ENCODE measurements at places on chromosomes 7 and 10.

- DNase-seq, result no peak
These were observed 8.7 kb upstream of the FAM20C start for GRCh38 chr7:183496-184292.

- DNase-seq, result no peak
These were observed 346.4 kb downstream of the THSD7A start for GRCh38 chr7:11485636-11486035.

DNA sequence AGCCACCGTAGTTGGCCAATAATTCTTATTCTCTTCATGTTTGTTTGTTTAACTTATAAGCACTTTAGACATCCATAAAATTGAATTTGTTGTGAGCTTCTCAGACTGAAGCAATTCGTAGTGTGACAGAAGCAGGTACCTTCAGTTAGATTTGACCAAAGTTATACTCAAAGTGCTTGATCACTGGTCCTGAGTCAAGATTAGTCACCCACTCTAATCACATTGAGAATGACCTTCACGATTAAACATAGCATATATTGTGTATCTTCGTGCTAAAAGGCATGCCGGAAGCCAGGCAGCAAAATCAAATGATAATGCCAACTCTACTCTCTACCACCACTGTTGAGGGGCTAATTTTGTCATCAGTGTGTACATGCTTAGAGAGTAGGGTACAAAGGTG lies 763.7 kb upstream of the MBL2 start:
- DNase-seq, result no peak

DNA sequence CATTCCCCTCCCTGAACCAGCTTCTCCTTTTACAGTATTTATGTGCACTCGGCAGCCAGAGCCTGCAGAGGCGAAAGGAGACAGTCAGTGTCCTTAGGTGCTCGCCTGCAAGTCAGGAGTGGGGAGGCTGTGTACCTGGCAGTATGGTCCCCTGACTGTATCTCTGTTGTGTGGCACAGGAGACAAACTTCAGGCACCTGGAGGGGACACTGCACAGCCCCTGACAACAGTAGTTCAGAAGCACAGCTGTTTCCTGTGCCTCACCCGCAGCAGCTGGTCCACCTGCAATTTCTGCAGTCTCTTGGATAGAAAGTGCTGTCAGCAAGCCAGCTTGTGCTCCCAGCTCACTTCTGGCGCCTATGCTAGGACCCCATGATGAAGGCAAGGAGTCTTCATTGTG lies 73.4 kb upstream of the LAMB4 start:
- DNase-seq, result no peak

- no peak for DNase-seq
These were observed 94.3 kb downstream of the DLG5 start for GRCh38 chr10:77832238-77832637.

DNA sequence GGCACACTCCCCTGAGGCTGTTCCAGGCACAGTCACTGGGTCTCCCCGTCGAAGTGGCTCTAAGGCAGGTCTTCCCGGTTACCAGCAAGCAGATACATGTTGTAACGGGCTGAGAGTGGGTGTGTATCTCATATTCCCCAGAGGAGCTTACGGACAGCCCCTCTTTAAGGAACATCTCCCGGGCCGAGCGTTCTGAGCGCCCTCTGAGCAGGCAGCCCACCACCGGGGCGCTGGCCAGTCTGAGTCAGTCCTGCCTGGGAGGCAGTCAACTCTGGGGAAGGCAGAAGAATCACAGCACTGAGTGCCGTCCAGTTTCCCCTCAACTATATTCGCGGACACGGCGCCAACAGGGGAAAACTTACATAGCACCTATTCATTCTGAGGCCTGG lies 117.4 kb downstream of the LHPP start:
- DNase-seq, result no peak

DNA sequence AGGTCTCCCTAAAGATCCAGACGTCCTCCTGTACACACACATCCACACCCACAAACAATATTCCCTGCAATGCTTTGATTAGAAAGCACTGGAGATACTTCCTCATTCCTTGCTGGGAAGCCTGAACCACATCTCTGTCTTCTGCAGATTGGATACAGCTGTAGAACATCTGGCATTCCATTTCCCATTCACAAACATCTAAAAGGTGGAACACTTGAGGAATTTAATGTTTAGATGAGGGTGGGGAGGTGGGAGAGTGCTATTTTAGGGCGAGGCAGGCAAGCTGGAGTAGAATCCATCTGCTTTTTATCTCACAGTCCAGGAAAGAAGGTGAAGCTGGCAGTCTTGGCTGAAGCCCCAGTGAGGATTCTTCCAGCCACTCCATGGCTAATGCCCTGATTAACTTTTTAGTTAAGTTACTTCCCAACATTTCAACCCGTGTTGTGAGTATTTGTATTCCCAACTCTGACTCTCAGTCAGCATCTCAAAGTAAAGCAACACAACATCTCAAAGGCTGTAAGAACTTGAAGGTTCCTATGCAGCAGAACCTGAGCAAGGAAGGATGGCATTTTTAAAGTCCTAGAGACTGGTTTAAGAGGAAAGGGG lies 46.1 kb downstream of the CYTH3 start:
- no peak for DNase-seq

DNA sequence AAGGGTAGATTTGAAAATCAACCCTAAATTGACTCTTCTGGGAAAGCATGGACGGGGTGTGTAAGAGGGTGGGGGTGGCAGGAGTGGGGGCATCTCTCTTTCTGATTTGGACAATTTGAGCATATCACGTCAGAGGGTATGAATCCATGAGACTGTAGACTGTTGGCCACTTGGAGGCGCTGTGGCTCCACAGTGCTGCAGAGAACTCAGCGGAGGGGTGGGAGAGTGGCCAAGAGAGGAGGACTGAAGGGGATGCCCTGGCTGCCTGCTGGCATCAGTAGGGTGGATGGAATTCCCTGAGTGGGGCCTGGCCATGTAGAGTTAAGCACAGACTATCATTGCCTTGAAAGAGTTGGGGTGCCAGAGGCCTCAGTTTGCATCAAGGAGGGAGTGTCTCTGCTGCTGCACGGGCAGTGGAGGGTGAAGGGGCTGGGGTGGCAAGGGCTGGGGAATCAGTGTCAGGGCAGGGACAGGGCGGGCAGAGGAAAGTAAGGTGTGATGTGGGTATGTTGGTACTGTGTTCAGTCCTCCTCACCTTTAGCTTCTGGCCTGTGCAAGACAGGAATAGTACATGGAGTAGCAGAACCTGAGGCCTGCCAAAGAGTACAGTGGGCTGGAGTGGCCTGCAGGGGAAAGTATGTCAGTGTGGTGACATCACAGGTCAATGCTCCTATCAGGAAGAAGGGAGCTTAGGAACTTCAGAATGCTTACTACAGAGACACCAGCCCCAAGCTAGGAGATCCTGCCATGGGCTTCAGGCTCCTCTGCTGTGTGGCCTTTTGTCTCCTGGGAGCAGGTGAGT lies 133.5 kb upstream of the PRSS58 start:
- DNase-seq, result peak; percentile 33

DNA sequence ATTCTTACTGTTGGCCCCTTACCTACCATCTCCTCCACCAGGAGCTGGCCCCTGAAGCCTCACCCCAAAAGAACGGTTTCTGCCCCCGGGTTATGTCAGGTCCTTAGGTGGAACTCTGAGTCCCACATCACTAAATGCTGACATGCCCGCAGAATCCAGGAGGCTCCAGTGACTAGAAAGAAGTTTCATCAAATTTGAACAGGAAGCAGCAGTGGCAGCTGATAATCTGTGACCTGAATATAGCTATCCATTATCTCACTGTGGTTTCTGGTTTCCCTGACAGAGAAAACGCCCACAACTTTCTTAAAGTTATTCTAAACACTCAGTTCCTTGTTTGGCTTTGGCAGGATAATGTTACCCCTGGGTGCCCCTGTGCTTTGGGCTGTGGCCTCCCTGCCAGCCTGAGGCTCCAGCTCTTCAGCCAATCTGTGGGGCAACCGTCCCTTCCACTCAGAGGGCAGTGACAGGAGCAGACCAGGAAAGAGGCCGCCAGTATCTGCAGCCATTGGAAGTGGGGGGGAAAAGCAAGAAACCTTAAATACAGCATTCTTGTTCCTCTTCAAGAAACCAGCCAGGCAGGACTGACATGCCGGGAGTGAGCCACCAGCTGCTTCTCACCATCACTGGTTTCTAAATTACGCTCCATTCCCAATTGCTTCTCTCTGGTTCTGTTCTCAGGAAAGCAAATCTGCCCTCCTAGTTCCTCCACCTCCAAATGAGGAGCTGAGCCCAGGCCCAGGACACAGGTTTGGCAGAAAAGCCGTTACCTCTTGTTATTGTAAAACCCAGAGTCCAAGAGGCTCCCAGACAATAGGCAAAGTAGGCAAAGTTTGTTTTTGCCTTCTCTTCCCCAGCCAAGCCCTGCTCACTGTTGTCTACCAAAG lies 41.2 kb upstream of the VCL start:
- no peak for DNase-seq

DNA sequence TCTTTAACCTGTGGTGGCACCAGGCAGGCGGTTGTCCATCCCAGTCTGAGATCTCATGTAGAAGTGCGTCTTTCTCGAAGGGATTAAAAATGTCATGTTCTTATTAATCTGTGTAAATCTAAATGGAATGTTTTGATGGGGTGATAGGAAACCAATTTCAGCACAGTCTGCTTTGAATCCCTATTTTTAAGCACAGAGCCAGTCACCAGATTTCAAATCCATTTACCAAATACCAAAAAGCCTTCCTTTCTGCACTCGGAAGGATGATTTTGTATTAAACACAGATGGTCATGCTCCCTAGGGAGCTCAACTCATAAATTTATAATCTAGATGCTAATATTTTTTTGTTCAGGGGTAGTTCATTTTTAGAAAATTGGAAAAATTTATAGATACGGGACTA lies 160.6 kb upstream of the AOAH start:
- DNase-seq, result no peak

DNA sequence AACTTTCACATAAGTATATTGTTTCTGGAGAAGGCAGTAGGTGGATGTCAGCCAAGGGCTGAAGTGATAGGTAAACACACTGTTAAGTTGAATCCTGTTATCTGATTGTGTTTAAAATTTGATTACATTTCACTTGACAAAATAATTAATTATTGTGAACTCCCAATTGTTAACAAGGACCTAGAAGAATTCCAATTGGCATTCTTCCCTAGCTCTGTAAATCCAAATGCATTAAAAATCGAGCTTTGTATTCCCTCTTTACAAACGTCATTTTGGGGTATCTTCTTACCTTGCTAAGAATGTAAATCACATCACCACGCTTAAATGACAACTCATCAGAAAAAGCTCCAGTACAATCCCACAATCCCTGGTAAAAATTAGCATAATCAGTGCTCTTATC lies 179.9 kb downstream of the SKAP2 start:
- no peak for DNase-seq

GRCh38 chr7:159329818-159330378 lies 185.2 kb upstream of the VIPR2 start:
- no peak for DNase-seq
